ENCODE measurements at places on chromosomes 5 and 9.

GRCh38 chr9:125240649-125240999, 519 bp downstream of the HSPA5 start:
- DNase-seq, result peak; percentile 7

GRCh38 chr5:172266071-172266675, 17.4 kb downstream of the UBTD2 start:
- DNase-seq, result no peak

DNA sequence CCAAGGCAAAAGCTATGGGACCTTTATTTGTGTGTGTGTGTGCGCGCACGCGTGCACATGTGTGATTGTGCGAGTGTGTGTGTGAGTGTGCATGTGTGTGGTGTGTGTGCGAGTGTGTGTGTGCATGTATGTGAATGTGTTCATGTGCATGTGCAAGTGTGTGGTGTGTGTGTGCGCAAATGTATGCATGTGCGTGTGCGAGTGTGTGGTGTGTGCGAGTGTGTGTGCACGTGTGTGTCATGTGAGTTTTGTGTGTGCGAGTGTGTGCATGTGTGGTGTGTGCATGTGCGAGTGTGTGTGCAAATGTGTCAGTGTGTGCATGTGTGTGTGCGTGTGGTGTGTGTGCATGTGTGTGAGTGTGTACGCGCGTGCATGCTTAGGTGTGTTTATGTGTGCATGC, 11.1 kb upstream of the GLT6D1 start:
- no peak for DNase-seq

DNA sequence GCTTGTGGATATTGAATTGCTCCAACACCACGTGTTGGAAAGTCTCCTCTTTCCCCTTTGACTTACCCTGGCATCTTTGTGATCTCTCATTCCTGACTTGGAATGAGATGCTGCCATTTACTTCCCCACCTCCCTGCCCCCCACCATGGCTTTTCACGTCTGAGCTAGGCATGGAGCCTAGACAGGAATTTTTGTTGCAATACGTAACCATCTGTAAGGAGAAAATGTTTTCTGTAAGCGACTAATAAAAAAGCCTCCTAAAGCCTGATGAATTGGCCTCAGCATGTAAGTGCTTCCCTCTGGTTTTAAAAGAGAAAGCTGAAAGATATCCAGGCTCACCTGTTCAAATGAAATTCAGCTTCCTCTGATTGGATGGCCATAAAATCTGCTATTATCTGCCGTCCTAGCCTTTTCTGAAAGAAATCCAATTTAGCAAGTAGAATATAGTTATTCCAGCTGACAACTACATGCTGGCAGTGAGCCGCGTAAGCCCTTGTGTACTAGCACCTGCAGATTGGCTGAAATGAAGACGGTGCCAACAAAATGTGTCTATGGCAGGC, 200.1 kb downstream of the NSG2 start:
- no peak for DNase-seq

GRCh38 chr5:2891781-2892180, 140.3 kb upstream of the IRX2 start:
- DNase-seq, result no peak

DNA sequence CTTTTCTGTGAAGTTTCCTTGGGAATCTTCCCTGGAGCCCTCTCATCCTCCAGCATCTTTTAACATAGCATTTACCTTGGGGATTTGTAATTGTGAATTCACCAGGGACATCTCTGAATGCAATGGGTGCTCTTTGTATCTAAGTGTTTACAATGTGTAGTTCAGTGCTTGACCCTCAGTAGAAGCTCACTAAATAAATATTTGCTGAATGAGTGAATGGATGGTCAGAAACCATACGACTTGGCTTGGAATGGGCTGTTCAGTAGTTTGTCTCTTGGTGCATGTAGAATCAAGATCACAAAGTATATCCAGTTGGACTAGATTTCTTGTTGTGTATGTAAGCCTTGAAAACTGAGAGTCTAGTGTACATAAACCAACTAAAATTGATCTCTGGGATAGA, 81.8 kb upstream of the MEF2C start:
- no peak for DNase-seq

DNA sequence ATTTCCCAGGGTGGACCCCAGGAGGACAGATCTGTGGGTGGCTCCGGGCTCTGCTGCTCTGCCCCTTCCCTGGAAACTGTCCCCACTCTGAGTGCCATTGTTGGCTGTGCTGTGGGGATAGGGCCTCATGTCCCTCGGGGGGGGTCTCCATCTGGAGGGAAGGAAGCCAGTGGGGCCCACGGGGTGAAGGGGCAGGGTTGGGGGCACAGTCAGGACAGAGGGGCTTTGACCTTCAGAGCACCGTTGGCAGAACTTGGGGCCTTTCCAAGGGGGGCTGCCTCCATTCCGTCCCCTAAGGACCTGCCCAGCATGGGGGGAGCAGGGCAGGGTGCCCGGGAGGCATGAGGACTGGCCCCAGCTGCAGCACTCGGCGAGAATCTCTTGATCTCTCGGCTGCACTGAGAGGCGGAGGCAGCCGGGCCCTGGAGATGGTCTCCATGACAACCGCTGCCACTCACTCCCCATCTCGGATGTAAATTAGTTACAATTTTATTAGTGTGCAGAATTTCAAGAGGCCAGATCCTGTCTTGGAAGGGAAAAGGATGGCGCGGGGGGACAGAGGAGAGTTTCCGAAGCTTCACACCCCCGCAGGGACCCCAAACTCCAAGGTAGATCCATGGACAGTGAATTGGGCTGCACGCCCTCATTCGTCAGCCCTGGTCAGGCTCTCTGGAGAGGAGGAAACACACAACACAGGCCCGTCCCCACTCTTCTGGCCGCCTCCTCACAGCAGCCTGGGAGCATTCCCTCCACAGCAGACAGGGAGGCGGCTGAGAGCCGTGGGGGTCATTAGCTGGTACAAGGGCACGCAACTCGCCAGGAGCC, 216.2 kb upstream of the IER5L start:
- DNase-seq, result no peak

- DNase-seq, result peak; percentile 42
Observed at GRCh38 chr5:14399054-14399692, 182.4 kb upstream of the OTULINL start.

DNA sequence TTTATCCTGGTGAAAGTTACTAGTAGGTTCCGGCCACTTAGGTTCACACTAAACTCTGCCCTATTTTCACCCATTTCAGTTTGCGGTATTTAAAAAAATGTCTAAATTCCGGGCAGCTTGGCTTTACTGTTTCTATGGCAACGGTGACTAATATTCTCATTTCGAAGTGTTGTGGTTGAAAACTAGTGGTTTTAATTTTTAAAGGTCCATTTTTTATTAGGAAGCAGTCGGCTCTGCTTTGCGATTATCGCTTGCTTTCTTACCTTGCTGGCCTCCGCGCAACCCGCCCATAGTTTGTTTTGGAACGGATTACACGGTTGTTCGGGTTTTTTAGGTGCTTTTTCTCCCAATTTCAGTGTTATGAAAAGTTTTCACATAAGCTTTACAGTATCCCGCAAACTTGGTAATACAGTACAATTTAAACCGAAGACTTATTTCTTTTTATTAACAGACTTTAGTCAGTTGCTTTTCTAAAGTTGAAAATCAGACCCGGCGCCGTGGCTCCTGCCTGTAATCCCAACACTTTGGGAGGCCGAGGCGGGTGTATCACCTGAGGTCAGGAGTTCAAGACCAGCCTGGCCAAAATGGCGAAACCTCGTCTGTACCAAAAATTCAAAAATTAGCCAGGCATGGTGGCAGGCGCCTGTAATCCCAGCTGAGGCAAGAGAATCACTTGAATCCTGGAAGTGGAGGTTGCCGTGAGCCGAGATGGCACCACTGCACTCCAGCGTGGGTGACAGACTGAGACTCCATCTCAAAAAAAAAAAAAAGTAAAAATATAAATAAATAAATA, 1.6 kb downstream of the KDM4C start:
- peak; percentile 74 for DNase-seq

DNA sequence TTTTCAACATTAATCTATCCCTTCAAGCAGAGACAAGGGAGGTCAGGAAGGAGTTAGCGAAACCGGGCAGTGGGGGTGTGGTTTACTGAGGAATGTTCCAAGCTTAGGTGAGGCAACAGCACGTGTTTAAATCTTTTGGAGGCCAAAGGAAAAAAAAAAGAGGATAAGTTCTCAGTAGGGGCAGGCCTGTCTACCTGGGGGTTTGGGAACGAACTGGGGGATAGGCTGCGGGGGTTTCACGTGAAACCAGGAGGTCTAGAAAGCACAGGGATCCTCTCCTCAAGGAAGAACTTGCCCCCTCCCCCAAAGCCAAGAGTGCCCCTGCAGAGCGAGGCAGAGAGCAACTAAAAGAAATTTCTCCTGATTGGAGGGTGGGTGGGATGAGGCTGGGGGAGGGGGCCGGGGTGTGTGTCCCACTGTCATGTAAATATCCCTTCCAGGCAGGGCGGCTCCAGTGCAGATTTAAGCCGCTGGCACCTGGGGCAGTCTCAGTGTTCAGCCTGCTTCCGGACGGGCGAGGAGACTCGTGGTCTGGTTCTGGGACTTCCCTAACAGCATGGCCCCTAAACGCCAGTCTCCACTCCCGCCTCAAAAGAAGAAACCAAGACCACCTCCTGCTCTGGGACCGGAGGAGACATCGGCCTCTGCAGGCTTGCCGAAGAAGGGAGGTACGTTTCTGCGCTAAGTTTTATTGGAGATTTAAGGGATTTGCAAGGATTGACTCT, 5.5 kb upstream of the SET start:
- peak; percentile 46 for DNase-seq

GRCh38 chr9:112780450-112781036, 30.0 kb downstream of the SNX30 start:
- DNase-seq, result no peak

GRCh38 chr9:120944434-120944843, 17.8 kb upstream of the TRAF1 start:
- DNase-seq, result peak; percentile 70

GRCh38 chr9:95874303-95874988, 1.0 kb upstream of the ERCC6L2 start:
- DNase-seq, result no peak

DNA sequence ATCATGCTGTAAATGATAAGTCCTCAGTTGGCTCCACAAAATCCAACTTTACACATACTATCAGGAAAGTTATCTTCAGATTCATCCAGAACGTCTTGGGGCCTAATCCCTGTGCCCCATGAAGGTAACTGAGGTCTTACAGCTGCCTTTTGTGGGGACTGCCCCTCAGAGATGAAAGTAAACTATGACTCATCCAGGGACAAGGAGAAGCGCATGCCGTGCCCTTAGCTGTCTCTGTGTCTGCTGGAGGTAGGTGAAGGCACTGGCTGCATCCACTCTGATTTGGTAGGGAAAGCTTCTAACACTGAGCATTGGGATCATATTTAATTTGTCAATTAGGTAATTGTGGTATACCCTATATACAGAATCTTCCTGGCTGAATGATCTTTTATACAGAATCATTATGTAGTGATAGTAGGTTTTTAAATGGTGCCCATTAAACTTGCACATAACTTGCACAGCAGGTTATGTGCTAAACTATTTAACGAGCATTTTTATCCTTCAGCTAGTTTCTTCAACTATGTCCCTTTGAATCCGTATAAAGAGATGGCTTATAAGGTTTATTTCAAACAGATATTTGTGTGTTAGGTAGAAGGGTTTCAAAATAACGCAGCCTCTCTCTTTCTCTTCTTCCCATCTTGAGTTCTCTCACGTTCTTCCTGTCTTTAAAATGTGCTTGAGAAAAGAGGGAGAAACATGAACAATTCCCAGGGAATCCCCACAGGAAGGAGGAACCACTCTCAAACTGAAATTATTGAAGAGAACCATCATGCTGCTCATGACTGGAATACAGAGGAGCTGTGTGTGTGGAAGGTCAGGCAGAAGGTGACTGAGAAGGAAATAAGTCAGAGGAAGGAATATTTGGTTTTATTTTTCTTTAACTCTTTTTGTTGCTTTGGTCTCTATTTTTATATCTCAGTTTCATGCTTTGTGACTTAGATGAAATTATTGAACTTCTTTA, 250.9 kb downstream of the CD180 start:
- peak; percentile 17 for DNase-seq

GRCh38 chr5:80069918-80070318, 34.8 kb downstream of the THBS4 start:
- DNase-seq, result no peak

DNA sequence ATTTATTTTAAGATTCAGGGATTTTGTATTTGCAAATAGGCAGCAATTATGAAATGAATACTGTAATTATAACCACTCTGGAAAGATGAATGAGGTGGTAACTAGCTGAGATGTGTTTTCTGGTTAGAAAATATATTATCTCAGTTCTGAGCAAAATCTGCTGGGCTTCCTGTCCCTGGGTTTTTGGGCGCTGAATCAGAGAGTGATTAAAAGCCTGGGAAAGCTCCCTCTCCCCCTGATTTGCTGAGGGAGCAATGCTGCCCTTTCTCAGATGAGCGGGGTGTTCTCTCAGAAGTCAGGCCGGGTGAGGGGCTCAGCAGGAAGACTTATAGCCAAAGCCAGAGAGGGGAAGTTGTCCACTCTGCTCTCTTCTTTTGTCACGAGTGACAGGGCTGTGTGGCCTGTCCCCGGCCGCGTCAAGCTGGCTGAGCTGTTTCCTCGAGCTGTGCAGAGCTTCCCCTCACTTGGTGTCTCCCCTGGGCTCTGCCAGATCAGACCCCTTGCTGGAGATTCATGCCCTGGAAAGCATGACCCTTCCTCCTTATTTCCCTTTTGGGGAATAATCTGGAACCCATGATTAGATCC, 39.8 kb upstream of the PITX1 start:
- no peak for DNase-seq

DNA sequence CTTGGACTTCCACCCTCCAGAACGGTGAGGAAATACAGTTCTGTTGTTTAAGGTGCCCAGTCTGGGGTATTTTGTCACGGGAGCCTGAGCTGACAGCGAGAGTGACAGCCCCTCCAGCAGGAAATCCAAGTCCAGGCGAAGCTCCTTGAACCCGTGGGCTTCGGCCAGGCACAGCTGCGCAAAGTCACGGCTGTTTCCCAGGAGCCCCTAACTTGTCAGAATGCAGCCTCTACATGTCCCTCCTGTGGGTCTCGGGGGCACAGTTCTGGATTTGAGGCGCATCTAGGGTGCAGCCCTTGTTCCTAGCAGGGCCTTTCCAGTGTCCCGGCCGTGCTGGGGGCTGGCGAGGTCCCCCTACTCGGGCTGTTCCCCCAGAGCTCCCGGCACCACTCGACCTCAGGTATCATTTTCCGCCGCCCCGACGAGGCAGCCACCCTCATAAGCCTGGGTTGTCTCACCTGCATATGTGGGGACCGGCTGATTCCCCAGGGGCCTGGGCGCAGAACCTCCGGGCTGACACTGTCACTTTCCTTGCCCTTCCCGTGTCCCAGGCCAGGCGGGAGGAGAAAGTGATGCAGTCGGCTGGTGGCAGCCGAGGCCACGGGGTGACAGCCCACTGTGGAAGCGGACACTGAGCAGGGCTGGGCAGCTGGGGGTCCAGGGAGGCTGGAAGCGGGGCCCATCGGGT, 4.5 kb downstream of the LCN8 start:
- no peak for DNase-seq

DNA sequence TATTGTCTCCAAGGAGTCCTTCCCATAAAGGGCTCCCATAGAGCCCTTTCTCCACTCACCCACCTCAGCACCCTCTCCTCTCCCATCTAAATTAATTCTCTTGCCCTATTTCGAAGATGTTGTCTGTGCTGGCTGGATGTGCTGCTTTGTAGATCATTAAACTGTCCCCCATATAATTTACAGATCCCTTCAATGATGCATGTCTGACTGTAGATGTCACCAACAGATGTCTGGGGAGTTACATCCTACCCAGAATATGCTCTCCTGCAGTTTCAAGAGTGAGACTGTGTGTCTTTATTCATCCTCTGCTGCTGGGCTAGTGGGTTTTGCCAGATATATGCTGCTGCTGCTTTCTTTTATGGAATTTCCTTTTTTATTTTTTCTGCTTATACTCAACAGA, 351.2 kb downstream of the MLLT3 start:
- DNase-seq, result no peak
